ENCODE measurements at places on chromosomes 4 and X. TPM values are rescaled to one million over a fixed set of nuclear protein-coding genes. Genes with fewer than 3 reads are reported as not detected.

Gene SLC25A4
- total RNA-seq: 2,290 TPM

GRCh38 chr4:1226144-1226481, 22.8 kb downstream of the CTBP1 start:
- DNase-seq: peak; percentile 86

Gene GLRA2
- not detected for total RNA-seq

DNA sequence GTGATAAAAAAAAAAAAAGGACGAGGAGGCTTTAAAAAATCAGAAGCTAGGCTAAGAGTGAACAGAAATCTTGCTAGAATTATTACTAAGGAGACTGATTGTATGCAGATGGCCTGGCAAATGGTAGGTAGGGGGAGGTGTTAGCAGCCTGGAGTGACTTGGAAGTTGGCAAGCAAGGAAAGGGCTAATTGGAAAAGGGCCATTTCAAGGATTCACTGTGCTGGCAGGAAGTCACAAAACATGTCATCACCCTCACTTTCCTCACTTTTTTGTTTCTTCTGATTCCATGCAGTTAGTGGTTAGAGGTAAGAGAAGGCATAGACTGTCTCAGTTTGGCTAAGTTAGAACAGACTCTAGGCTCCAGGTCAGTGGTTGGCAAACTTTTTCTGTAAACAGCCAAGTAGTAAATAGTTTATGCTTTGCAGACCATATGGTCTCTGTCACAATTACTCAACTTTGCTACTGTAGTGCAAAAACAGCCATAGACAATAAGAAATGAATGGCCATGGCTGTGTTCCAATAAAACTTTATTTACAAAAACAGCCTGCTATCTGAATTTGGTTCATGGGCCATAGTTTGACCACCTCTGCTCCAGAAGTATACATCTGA, 646.5 kb upstream of the ACTRT1 start:
- DNase-seq: no peak

GRCh38 chr4:70721747-70722146, at the start of gene RUFY3:
Gene RUFY3, plus strand, starts transcription at chr4:70721964. Its CDS starts 610 bp downstream, at chr4:70722574.
- DNase-seq: no peak

Gene DCHS2
- not detected for total RNA-seq

DNA sequence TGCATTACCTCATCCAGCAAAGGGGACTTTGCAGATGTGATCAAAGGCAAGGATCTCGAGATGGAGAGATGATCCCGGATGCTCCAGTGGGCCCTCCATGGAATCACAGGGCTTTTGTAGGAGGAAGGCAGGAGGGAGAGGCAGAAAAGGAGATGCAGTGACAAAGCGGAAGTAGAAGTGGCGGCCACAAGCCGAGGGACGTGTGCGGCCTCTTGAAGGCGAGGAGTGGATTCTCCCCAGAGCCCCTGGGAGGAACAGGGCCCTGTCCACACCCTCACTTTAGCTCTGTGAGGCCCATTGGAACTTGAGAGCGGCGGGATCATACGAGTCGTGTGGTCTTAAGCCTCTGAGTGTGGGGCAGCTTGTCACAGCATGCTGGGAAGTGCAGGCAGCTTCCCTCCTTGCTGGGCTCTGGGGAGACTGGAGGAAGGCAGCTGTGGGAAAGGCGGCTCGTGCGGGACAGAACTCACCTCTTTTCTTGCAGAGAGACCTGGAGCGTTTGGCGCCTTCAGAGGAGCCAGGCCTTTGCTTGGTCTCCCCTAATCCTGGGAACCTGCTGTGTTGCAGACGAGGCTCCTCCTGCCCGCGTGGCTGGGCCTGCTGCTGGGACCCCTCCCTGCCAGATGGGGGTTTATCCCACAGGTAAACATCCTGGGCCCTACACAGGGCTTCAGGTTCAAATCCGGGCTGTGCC, 10.2 kb downstream of the SH3TC1 start:
- DNase-seq: no peak

Gene NSUN7
- 1.5 TPM for total RNA-seq

GRCh38 chr4:143127621-143128020, 57.1 kb upstream of the USP38 start:
- no peak for DNase-seq

GRCh38 chrX:10467793-10468192, 152.6 kb downstream of the MID1 start:
- no peak for DNase-seq

Measured in Right ventricle myocardium superior (tissue), 1 donor.